Stimulated activated memory B cell treated with anti-CD40 and anti-IgM and Interleukin-4, amounts not matched to agents 10 μg/mL and 1 μg/mL and 100 μg/mL, for 72 hours (primary cell): ENCODE measurements at places on chromosomes 1 and 21.

DNA sequence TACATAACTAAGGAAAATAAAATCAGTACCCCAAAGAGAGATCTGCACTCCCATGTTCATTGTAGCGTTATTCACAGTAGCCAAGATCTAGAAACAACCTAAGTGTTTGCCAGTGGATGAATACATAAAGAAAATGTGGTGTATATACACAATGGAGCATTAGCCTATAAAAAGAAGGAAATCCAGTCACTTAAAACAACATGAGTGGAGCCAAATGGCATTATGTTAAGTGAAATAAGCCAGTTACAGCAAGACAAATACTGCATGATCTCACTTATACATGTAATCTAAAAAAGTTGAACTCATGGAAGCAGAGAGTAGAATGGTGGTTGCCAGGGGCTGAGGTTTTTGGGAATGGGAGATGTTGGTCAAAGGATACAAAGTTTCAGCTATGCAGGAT lies 508.3 kb upstream of the B3GALT2 start:
- ATAC-seq, result no peak

DNA sequence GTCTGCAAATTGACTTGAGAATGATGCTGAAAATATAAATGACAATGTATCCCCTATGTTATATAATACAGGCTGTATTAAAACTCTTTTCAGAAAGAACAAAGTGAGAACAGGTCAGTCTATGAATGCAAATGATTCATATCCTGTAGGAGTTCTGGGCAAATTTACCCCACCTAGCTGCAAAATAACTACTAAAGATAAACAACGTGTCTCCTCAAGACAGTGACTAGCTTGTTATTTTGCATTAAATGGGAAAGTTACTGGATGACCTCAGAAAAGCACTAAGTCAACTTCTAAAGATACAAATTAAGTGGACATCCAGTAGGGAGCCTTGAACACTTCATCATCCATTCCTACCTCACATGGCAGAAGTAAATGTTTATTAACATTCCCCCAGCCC lies 11.1 kb downstream of the RNF19B start:
- no peak for ATAC-seq

GRCh38 chr21:35053356-35054096 lies 4.4 kb upstream of the RUNX1 start:
- ATAC-seq, result no peak

GRCh38 chr1:167185062-167185461 lies 35.6 kb upstream of the POU2F1 start:
- no peak for ATAC-seq

GRCh38 chr1:118047006-118047649 lies 117.6 kb downstream of the WDR3 start:
- peak; percentile 31 for ATAC-seq

DNA sequence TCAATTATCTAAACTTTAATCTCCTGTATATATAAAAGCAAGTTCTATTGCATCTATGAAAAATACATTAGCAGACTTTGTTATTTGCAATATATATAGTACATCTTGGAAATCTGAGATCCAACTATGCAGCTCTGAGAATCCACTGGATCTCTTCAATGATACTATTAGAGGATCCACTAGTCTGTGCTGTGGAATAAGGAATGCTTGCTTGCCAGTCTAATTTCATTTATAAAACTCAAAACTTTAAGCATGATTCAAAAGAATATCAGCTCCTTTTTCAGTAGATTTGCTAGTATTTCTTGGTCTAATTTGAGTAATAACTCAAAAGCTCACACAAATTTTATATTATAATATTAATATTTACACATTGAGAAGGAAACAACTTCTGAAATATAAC lies 115.1 kb downstream of the SPATA6 start:
- no peak for ATAC-seq

GRCh38 chr1:3003039-3003940 lies 18.0 kb upstream of the ACTRT2 start:
- ATAC-seq, result no peak

- no peak for ATAC-seq
Observed at GRCh38 chr1:218166268-218166945, 118.7 kb upstream of the RRP15 start.

DNA sequence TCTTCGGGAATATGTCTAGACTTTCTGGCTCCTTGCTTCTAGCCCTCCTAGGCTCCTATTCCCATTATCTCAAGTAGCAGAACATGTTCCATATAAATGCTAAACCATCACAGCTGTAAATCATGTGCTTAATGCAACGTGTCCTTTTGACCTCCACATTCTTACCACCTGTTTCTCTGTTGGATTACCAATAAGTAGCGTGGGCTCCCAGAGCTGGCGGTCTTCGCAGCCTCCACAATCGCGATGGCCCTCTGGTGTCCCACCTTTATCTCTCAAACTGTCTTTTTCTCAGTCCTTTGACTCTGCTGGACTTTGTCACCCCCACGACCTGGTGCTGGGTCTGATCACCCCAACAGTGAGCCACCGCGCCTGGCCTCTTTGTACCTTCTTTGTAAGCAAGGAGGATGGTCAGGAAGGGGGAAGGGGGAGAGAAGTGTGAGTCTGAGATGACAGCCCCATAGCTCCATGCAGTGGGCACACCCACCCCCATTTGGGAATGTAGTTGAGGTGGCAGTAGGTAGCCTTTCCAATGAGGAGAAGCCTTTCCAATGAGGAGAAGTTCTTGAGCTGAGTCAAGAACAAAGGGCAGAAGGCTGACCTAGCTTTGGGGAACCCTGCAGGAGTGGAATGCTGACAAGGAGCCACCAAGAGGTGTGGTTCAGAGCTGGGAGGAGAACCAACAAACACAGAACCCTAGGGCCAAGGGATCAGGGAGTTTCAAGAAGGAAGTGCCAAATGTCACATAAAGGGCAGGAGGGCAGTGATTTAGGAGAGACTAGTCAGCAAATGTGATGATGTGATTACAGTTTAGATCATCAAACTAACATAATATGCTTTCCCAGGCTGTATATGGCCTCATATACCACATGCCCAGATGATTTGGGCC lies 14.2 kb downstream of the TRAF5 start:
- peak; percentile 48 for ATAC-seq

- ATAC-seq, result no peak
Observed at GRCh38 chr1:109517337-109517736, 7.8 kb upstream of the AMIGO1 start.

GRCh38 chr1:174428033-174428432 lies 19.7 kb upstream of the GPR52 start:
- no peak for ATAC-seq

- ATAC-seq, result no peak
Observed at GRCh38 chr21:36478941-36479340, 981 bp downstream of the CLDN14 start.

- no peak for ATAC-seq
Observed at GRCh38 chr1:68798071-68798470, 301.2 kb upstream of the DEPDC1 start.

GRCh38 chr1:36320291-36320761 lies 3.1 kb downstream of the EVA1B start:
- ATAC-seq, result no peak

GRCh38 chr1:46174448-46175231 lies at the start of gene TSPAN1:
TSS of gene TSPAN1 (plus strand) at chr1:46175087. CDS start at chr1:46181108, 6,021 bp downstream.
- ATAC-seq, result no peak

GRCh38 chr1:1629430-1630190 lies 2.4 kb upstream of the MMP23B start:
- peak; percentile 4 for ATAC-seq

DNA sequence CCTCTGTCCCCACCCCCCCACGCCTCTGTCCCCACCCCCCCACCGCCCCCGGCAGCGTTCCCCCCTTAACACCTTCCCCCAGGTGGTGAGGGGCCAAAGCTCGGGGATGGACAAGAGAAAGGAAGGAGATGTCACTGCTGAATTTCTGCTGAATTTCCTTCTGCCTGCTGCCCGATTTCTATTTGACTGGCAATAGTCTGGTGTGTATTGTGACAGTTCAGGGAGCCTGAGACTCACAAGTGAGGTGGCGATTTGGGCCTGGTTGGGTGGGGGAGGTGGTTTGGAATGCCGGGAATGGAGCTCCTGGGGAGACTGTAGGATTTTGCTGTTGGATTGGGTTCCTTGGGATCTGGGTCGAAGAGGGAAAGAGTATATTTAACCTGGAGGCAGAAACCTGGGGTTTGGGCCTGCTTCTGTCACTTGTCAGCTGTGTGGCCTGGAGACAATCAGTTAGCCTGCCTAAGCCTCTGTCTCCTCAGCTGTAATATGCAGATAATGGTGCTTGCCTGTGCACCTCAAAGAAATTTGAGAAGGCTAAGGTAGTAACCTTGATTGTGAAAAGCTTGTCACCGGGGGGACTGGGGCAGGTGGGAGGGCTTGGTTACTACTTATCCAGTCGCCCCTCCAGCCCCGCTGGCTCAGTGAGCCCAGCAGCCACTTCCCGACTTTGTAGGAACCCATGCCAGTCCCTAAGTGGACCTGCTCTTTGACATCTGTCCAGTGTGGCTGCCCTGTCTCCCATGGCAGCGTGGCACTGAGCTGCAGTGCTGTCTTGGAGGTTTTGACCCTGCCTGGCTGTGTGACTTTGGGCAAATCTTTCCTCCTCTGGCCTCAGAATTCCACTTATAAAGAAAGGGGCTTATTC lies 7.7 kb upstream of the LMNA start:
- peak; percentile 70 for ATAC-seq

DNA sequence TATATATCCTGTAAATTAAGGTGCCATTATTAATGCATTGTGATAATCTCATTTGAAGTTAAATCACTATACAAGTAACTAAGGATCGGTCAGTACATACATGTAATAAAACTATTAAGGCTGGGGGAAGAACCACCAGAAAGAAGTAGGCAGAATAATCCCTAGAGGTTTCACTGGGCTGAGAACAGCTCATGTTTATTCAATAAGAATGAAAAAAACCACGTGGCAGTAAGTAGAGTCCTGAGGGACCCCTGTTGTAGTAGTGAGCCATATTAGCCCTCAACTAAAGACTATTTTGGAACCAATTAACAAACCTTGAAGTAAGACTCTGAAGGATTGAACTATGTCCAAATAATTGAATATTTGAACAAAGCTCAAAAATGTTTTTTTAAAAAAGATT lies 46.9 kb upstream of the ADAM30 start:
- no peak for ATAC-seq

GRCh38 chr1:232335741-232336293 lies 294.1 kb downstream of the SIPA1L2 start:
- no peak for ATAC-seq

- no peak for ATAC-seq
Observed at GRCh38 chr21:46320331-46320801, 3.3 kb downstream of the C21orf58 start.

DNA sequence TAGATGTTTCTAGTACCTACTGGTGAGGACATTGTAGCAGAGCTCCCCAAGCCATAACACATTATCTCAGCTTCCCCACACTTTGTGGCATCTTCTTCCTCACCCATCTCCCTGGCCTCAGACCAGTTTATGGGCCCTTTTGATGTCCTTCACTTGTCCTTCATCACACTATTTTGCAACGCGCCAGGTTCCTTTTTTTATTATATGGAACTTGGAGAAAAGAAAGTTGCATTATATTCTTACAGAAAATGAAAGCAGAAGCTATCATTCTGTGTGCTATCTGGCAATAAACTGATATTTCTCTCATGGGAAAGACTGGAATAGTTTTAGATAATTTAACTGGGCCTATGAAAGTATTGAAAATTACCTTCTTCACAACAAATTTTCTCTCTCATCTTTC lies 196.9 kb upstream of the ETV3 start:
- ATAC-seq, result no peak

DNA sequence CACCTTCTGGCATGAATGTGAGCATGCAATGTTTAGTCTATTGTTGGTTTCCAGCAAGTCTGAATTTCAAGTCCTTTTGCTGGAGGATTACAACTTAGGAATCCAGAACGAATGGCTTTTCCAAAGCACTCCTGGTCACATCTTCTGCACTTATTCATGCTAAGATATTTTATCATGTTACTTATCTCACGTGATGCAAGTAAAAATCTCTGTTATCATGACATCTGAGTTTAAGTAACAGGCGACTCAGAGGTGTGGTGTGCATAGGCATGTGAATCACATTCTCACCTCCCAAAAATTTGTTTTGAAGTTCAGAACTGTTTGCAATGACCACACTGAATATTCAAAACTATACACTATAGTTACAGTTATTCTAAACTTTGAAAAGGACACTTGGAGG lies 204.8 kb upstream of the FGGY start:
- no peak for ATAC-seq

- no peak for ATAC-seq
Observed at GRCh38 chr1:174358786-174359453, 88.8 kb upstream of the GPR52 start.

GRCh38 chr1:34371829-34372532 lies 195.3 kb downstream of the C1orf94 start:
- ATAC-seq, result no peak

DNA sequence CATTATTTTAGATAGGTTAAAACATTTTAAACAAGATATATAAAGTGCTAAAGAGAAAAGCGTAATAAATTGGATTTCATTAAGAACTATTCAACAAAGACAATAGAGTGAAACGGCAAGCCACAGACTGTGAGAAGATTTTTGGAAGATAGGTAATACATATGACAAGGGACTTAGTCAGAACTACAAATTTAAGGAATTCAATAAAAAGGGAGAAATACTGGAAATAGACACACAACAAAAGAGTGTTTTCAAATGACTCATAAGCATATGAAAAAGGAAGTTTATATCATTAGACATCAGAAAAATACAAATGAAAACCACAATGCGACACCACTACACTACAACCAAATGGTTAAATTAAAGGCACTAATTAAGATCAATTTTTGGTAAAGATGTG lies 90.5 kb downstream of the GDAP2 start:
- ATAC-seq, result no peak
